Uterine smooth muscle cell (primary cell): ENCODE measurements at places on chromosomes 5 and 9. TPM values are rescaled to one million over a fixed set of nuclear protein-coding genes. Genes with fewer than 3 reads are reported as not detected.

Gene CEMIP2
- total RNA-seq: 80.5 and 90.1 TPM in 2 replicates

Gene C9orf40
- 5.7 and 9.7 TPM in 2 replicates for total RNA-seq

Gene RAB24
- 21.4 and 36.1 TPM in 2 replicates for total RNA-seq

Gene ORM1
- total RNA-seq: not detected in 2 replicates

Gene CSF1R
- under 0.01 and 0.25 TPM in 2 replicates for total RNA-seq

Gene SPATA6L
- total RNA-seq: 0.22 and 1.1 TPM in 2 replicates

Gene PHF24
- total RNA-seq: under 0.01 and 0.11 TPM in 2 replicates

Gene IL4
- not detected in 2 replicates for total RNA-seq

Gene B4GALT7
- 33.9 and 41.0 TPM in 2 replicates for total RNA-seq

Gene ARL14EPL
- 0.89 TPM in 1 of 2 replicates, not detected in the other for total RNA-seq

Gene KIF12
- not detected in 2 replicates for total RNA-seq
